ENCODE measurements at places on chromosomes 4 and X.

DNA sequence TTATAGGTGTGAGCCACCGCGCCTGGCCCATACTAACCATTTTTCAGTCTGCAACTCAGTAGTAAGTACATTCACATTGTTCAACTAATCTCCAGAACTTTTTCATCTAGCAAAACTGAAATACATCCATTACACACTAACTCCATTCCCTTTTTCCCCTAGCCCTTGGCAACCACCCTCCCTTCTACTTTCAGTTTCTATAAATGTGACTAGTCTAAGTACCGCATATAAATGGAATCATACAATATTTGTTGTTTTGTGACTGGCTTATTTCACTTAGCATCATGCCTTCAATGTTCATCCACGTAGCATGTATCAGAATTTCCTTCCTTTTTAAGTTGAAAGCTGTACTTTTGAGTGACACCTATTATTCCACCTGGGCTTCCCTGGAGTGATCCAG lies 44.6 kb upstream of the SETD7 start:
- no peak for DNase-seq

DNA sequence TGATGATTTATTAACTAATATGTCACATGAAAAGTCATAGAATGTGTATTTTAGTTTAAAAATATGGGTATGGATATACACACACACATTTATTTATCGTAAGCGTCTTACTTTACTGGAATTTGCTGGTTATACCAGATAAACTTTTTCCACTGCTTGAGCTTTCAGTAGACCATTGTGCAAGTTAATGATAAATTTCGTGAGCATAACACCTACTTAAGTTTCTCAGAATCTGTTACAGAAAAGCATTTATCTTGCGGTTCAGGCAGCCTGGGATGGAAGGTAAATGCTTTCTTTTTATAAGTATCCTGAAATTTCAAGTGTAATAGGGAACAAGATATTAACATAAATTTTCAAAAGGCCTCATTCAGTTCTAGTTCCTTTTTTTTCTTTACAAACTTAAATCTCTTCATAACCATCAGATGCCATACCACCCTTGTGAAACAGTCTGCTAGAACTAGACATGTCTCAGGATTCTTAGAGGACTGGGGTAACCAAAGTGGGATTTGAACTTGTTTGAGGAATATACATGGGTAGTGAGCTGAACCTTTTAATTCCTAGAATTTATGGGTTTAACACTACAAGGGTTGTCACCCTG lies 27.7 kb downstream of the ATP7A start:
- no peak for DNase-seq

DNA sequence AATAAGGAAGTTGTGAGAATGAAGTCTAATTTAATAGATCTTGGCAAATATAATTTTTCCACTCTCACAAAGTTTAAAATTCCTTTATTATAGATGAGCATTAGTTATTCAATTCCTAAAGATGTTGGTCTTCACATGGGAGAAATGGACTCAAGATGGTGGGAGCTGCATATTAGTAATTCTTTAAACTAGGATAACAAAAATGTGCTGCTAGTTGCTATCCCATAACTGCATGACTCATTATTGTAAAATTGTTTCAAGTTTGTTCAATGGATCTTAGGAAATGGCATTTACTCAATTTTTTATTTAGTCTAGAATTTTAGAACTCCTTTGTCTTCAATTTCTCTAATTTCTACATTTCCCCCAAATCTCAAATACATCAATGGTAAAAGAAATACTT lies 155.8 kb downstream of the ATP10D start:
- no peak for DNase-seq

DNA sequence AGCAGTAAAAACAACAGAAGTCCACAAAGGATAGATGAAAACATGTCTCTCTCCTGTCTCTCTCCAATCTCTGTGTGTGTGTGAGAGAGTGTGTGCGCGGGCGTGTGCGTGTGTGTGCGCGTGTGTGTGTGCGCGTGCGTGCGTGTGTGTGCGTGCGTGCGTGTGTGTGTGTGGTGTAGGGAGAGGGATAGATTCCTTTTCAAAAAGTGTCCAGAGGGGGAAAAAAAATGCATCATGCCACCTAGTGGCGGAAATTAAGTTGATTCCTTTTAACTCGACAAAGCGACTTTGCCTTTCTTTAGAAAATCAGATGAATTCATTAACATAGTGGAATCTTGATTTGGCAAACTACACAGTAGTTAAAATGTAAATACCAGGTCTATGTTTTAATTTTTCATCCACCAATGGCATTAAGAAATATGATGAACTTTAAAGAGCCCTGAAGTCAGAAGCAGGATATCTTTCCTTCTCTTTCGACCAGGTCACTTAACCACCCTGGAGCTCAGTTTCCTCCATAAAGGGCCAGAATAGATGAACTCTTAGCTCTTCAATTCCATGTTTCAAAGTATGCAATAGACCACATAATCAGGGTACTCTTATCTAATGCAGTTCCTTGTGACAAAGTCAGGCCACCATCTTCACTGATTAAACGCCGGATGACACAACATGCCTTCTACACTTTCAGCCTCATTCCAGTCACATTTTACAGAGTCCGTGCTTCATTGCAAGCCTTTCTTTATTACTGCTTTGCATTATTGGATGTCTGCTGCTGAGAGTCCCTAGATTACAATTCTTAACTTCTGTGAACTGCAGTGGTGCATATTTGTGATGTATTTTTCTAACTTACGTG lies 162.8 kb downstream of the FBXO8 start:
- peak; percentile 49 for DNase-seq

DNA sequence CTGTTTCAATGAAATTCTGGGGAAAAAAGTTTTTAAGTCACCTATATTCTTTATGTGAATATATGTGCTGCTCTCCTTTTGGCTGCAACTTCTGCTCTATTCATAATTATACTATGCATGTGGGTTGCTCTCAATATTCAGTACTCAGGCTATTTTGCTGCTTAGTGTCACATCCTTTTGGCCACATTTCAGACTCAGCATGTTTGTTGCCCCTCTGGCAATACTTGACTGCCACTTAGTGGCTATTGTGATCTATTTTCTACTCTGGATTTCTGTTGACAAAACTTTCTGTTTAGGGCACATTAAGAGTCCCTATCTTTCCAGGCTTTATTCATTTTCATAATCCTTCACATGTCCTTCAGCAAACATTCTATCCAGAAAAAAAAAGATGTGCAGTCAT lies 15.8 kb upstream of the CT45A1 start:
- no peak for DNase-seq

- no peak for DNase-seq
Measured at GRCh38 chr4:149751174-149751573, 64.5 kb downstream of the IQCM start.

DNA sequence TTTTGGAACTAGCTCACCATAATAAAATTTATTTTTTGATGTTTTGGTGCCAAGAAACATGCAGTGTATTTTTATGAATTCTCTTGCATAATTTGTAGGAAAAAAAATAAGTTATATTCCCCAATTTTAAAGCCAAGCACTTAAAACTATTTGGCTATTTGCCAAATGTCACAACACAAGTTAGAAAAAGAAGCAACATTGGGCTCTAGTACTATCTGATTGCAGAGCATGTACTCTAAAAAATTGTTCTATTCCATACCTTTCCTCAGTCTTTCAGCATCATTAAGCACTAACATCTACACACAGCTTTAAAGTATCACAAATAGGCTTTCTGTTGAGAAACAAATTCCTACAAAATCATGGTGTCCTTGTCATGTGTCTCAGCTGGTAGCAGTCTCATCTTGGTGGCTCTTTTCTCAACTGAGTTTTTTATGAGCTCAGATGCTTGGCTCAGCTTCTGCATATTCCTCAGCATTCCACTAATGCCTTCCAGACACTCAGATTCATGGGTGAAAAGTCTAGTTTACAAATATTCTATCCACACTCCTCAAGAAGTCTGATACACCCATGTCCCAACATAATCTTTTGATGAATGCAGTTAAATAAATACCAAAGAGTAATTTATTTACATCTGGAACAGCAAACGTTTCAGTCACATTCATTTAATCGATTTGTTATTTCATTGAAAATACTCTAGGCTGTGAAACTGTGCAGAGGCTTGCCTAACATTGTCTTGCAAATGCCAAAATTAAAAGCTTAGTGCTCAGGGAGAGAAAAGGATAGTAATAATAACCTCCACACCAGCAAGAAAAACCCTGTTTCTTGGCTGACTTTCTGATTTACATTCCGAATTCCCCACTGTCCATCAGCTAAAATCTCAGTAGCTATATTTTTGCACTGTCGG lies 2209.9 kb downstream of the PCDH7 start:
- no peak for DNase-seq

All from LoVo (cell line).